ENCODE measurements at places on chromosomes 4 and X.

- peak; percentile 29 for DNase-seq
These were observed 31.0 kb upstream of the SLC25A4 start for GRCh38 chr4:185112104-185112503.

- DNase-seq: no peak
These were observed 70.1 kb downstream of the IL15 start for GRCh38 chr4:141706445-141706844.

GRCh38 chrX:48475296-48475695 is 703 bp upstream of the FTSJ1 start:
- DNase-seq: no peak

- DNase-seq: no peak
These were observed 1583.1 kb upstream of the PCDH10 start for GRCh38 chr4:131566026-131566425.

- DNase-seq: no peak
These were observed 12.0 kb upstream of the SLC2A9 start for GRCh38 chr4:10033191-10033881.

DNA sequence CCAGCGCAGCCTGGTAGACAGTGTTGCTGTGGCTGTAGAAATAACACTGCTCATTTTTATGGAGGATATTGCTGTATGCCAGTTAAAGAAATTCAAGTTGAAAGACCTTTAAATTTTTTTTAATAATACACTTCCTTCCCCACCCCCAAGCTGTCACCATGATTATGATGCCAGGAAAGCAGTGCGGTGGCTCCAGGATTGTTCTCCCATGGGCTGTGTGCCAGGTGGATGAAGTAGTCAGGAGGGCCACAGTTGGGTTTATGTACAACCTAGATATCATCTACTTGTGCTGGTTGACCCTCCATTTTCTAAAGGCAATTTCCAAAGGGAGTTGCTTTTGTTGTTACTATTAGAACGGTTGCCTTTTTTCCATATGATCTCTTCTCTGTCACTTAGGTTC is 136.6 kb downstream of the AFF1 start:
- DNase-seq: no peak

GRCh38 chrX:121010218-121010617 is 24.7 kb upstream of the CT47A1 start:
- DNase-seq: no peak

GRCh38 chrX:137999552-137999951 is 433.6 kb downstream of the ZIC3 start:
- DNase-seq: no peak

All from HS-27A (cell line).